ENCODE measurements at places on chromosomes 1 and 21.

DNA sequence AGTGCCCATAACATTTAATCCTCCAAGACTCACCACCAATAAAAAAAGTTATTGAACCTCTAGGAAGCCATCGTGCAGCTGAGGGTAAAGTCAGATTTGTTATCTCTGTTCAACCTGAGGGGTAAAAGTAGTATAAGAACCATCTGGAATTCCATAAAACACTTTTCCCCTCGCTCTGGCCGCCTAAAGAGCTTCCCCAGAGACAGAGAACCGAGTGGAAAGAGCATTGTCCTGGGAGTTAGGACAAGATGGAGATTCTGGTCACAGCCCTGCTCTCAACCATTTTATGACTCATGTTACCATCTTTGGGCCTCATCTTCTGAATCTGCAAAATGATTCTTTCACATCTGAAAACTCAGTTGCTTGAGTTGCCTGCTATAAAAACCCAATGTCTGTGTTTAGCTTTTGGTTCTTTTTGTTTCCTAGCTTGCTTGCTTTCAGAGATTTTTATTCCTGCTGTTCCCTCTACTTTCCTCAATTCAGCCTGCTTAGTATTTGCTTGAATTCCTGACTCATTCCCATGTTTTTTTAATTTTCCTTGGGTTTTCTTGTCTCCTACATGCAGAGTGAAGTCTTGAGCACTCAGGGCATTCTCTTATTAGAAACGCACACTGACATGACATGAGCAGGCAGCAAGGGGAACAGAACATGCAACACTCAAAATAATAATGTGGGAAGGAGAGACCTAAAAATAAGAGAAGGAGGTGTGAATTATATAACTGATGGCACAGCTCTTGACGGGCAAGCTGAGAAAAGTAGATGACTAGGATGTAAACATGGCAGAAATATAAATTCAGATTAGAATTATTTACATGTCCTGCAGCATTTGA is 1.7 kb downstream of the EPHX4 start:
- DNase-seq, result no peak

- no peak for DNase-seq
These were observed 9.0 kb upstream of the TRIM45 start for GRCh38 chr1:117130526-117130925.

DNA sequence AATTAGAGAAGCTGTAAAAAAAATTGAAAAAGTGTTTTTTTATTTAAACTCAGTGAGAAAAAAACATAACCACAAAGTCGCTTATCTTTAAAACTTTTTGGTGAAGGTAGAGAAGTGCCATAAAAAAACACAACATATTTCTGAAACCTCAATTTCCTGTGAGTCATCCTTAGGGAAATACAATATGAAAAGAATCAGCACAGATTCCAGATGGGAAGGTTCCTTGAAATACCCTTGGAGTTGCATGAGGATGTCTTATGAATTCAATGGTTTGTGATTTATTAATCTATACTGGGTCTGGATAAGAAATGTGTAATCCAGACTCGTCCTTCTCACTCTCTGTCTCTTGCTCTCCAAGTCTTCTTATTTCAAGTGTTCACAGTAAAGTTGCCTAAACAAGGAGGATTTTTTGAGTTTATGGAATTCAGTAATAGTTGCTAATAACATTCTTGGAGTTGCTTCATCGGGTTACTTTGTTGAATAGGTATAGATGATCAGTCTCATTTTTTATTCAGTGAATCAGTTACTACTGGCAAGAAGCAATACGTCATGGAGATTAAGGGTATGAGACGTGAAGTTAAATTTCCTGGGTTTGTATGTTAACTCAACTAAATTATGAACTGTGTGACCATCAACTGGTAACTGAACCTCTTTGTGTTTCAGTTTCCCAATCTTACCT is 191.4 kb downstream of the KCNK2 start:
- DNase-seq, result no peak

GRCh38 chr1:201752333-201752732 is 76.6 kb upstream of the IPO9 start:
- no peak for DNase-seq

DNA sequence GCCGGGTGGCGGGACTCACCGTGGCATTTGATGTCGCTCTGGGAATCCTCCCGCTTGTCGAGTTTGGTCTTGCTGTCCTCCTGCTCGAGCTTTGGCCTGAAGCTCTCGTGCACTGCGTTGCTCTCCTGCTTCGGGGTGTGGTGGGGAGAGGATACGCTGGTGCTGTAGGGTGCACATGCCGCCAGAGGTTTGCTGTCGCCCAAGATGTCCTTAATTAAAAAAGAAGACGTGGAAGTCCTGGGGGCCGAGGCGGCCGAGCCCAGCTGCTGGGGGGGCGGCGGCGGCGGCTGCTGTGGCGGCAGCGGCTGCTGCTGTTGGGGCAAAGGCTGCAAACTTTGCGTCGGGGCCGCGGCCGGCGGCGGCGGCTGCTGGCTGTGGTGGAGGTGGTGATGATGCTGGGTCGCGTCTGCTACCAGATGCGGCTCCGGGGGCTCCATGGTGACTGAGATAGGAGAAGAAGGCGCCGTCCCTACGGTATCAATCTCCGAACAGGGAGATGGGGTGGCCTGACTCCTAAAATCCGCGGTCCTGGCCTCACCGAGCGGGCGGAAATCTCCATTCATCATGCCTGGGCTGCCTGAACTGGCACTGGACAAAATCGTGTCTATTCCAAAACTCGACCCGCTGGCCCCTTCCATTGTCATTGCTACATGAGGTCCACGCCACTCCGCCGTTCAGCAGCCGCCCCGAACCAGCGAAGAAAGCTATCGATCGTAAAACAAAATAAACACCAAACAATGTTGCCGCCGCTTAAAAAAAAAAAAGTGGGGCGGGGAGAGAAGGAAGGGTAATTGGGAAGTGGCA is at the start of gene BARHL2:
BARHL2 (minus strand) TSS at position 751 of the 804 bp plus-strand sequence; CDS start at position 644, 107 bp downstream.
- DNase-seq, result no peak

DNA sequence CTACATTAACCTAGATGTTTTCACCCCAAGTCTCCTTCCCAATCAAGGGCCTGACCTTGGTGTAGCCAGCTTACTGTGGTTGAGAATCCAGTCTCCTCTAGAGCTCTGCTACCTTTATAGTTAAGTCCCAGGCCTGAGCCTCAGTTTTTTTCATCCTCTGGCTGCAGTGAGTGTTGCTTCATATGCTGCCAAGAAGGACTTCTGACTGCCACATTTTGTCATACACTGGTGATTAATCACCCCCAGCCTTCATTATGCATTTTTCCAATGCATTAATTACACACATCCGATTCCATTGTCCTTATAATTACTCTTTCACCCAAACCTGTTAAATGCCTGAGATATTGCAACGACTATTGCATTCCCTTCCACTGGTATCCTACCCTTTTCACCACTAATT is 66.3 kb upstream of the FGGY start:
- DNase-seq, result no peak

DNA sequence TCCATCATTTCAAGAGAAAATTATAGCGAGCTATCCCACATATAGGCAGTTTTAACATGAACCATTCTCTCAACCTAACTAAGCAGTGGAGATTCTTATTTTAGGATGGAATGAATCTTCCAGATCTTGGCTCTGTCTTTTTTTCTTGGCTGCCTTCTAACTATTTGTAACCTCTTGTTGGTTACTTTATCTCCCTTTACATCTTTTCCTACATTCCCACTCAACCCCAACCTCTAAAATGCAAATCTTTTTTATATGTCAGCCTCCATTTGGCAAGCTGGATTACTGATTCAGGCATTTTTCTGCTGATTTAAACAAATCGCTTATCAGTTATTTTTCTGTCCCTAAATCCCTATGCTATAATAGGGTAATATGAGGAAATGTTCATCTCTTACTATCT is 46.9 kb upstream of the LHX8 start:
- DNase-seq, result no peak
